Stimulated activated CD4-positive, alpha-beta T cell treated with anti-CD3 and anti-CD28 coated beads, Interleukin-12 subunit alpha, Interleukin-12 subunit beta, amount 100 ng/mL, for 24 hours (primary cell): ENCODE measurements at places on chromosomes 1 and 21.

GRCh38 chr1:245807306-245807705 is 652.5 kb downstream of the KIF26B start:
- DNase-seq = no peak

DNA sequence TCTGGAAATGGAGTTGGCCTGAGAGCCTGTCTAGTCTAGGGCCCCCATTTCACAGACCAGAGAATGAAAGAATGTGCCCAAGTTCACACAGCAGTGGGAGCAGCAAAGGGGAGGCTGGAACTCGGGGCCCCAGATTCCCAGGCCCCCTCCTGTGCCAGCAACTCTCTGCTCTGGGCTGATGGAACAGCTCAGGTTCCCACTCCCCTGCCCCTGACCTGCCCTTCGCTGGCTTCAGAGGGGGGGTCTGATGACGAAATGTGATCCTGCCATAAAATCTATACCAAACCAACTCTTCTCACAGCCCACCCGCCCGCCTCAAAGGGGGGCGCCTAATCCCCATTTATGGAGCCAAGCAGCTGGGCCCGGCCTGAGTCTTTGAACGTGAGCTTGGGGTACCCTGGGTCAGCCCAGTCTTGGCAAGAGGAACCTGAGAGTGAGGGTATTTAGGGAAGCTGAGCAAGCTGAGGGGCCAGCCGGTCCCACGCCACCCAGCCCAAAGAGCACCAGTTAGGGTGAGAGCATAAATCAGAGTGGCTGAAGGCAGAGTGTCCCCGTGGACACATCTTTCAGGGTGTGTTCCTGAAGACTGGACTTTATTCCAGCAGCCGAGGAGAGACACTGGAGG is 65.0 kb downstream of the FOXD2 start:
- no peak for DNase-seq

DNA sequence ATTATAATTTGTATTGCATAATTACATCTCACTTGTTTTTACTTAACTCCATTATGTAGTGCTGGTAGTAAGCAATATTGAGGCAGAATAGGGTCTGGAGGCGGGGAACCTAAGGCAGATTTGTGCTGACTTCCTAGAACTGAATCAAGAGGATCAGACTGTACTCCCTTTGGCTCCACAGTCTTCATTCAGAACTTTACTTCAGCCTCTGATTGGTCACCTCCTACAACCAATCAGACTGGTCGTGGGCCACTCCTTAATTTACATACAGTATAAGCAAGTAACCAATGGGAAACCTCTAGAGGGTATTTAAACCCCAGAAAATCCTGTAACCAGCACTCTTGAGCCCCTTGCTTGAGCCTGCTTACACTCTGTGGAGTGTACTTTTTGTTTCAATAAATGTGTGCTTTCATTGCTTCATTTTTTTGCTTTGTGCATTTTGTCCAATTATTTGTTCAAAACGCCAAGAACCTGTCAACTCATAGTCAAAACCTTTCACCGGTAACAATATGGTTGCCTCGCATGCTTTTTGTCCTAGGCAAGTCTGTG is 31.6 kb downstream of the ZBTB8OS start:
- DNase-seq = no peak

DNA sequence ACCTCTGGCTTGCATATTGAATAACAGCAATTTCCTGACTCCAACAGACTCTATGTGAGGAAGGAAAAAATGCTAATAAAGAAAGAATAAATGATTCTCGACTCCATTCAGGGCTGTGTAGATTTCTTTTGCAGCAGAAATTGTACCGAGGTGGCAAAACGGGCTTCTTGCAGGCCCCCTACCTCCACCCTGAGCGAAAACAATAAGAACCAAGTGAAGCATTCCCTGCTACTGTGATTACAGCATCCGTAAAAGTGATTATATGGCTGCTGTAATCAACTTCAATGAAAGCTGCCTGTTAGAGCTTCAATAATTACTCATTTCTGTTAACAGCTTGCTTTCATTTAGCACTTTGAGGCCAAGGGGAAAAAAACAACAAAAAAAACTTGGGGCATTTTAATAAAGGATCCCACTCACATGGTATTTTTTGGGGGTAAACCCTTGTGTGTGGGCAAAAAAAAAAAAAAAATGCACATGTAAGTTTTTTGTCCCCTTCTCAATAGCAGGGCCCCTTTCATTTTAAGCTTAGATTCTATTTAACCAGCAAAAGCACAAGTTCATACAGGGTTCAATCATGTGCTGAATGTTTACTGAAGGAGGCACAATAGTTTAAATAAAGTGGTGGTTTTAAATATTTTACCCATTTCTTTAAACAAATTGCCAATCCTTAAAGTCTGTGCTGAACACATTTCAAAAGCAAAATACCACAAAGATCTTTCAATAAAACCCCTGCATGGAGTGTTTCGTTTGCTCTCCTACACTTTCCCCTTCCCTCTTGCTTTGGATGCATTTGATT is 271.6 kb downstream of the LMO4 start:
- no peak for DNase-seq

GRCh38 chr21:38756746-38757145 is 49.0 kb upstream of the ETS2 start:
- DNase-seq = no peak

GRCh38 chr1:69494221-69494620 is 73.5 kb upstream of the LRRC7 start:
- DNase-seq = no peak

GRCh38 chr1:50917138-50918137 is 42.6 kb downstream of the FAF1 start:
- DNase-seq = no peak
